ENCODE measurements at places on chromosomes 5 and 9.

DNA sequence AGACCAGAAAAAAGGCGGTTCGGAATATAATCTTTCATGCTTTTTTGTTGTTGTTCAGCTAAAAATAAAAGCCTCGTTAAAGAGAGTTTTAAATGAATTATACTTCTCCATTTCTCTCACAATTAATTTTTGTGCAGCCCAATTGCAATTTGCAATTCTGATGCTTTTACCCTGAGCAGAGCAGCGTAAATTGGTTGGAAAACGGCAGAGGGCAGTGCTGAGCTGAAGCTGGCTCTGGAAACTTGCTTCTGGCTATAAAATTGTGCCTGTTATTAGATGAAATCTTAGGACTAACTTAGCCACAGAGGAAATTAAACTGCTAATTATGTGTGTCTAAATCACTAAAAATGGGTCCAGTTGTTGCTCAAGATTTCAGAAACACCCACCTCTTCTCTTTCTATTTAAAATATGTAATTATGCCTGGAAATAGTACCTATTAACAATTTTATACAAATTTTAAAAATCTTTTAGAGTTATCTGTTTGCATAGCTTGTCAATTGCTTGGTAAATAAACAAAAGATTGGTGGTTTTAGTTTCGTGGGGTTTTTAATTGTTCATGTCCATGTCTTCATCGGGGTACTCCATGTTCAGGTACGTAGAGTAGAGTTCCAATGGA, 441.8 kb upstream of the TLE4 start:
- no peak for DNase-seq

- no peak for DNase-seq
These were observed 17.3 kb downstream of the DAPK1 start for GRCh38 chr9:87515006-87515405.

DNA sequence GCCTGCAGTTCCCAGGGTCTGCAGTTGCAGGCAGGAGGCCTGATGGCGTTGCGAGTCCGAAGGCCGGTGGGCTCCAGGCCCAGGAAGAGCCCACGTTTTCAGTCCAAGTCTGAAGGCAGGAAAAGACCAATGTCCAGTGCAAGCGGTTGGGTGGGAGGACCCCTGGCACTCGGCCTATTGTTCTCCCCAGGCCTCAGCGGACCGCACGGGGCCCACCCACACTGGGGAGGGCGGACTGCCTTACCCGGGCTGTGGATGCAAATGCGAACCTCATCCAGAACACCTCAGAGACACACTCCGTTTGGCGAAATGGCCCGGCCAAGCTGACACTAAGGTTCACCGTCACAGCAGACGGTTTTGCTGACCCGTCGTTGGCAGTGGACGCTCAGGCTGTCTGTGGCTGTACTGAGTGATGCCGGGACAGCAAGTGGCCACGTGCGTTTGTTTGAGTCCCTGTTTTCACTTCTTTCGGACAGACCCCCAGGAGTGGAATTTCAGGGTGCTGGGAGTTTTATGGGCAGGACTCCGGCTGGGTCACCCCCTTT, 10.2 kb upstream of the SEC16A start:
- no peak for DNase-seq

DNA sequence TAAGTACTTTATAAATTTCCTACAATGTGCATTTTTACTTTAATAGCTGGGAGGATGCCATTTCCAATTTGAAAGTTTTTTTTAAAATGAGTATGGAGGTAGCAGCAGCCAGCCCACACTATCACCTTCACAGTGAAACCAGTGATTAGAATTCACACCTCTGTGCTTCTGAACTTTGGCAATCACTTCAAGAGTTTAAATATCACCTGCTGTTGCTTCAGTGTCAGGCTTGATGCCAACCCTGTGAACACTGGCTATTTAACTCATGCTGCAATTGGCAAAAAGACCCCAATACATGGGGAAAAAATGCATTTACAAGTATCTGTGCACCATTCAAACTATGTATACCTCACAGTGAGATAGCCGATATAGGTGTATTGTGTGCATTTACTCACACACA, 57.4 kb downstream of the CDK5RAP2 start:
- DNase-seq, result no peak

- no peak for DNase-seq
These were observed 138.0 kb downstream of the PIK3R1 start for GRCh38 chr5:68353605-68354004.

DNA sequence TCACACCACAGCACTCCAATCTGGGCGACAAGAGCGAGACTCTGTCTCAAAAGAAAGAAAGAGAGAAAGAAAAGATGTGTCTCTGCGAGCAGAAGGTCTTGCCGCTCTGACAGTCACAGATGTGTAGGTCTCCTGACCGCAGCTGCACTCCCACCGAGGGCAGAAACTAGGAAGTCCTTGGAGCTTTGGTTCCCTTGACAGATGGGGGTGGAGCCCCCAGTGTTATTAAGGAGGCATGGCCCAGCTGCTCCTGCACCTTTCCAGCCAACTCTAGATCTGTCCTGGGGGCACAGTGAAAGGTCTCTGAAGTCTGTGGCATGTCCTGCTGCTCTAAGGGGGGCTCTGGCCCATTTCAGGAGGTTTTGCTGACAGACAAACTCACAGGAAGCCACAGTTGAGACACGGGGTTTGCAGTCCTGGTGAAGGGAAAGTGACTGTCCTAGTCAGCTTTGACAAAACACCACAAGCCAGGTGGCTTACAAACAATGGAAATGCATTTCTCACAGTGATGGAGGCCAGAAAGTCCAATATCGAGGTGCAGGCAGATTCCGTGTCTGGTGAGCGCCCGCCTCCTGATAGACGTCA, 9.0 kb upstream of the DIPK1B start:
- DNase-seq, result no peak

DNA sequence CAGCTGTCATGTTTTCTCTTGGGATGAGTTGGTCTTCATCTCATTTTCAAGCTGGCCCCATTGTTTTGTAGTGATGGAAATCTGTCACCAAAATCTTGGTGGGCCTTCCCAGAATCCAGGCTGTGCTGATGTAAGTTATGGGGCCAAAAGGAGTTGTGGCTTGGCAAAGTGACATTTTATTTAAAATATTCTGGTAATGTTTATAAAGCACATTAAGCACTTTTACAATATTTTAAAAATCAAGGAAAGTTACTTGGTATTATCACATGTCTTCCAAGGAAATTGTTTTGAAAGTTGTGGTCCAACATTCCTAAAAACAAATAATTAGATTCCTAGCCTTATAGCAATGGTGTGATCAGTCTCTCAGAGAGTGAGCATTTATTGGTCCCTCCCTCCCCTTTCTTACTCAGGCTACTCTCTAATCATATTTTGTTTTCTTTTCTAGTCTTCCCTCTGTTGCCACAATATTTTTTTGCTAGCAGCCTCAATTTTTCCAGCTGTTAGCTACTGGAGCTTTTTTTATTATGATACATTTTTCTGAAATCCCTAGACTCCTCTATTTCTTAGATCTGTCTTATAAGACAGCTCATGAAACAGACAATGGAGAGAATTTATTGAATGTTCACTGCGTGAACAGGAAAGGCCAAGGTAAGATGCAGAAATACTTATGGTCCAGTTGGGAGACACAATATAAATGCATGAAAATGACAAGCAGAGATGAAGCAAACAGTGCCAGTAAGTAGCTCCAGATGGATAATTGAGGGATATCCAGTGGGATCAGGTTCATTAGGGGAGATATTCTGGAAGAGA, 408.1 kb upstream of the ZNF608 start:
- no peak for DNase-seq

GRCh38 chr9:72952381-72952690, 517 bp downstream of the ALDH1A1 start:
- DNase-seq, result no peak
